ENCODE measurements at places on chromosomes 5 and 9.

DNA sequence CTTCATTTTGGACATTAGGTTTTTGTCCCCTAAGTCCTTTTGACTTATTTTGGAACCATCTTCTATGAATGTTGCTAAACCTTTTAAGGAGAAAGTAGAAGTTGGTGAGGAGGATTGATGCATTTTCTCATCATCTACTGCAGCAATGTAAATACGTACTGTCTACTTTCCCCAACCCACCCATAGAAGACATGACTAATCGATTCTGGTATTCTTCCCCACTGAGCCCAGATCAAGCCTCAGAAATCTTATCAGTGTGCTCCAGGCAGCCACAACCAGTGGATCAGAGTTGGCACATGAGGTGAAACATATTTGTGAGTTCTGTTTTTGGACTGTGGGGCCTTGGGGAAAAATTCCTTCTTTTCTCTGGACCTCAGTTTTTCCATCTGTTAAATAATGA, 57.7 kb downstream of the FGF18 start:
- no peak for DNase-seq

- no peak for DNase-seq
Observed at GRCh38 chr5:10248378-10249260, 1.1 kb downstream of the ATPSCKMT start.

- no peak for DNase-seq
Observed at GRCh38 chr9:1668441-1668840, 346.7 kb upstream of the SMARCA2 start.

DNA sequence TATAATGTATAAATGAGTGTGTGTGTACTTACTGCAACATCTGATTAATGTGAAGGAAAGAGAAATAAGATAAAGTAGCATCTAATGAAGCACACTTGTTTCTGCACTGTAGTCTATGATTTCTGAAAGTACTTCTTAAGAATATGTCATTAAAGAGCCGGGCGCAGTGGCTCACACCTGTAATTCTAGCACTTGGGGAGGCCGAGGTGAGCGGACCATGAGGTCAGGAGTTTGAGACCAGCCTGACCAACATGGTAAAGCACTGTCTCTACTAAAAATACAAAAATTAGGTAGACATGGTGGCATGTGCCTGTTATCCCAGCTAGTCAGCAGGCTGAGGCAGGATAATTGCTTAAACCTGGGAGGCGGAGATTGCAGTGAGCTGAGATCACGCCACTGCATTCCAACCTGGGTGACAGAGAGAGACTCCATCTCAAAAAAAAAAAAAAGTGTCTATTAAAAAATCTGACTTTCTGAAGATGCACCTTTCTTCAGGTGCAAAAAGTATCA, 556.9 kb downstream of the PTPRD start:
- DNase-seq: no peak

GRCh38 chr9:112782218-112782617, 31.7 kb downstream of the SNX30 start:
- DNase-seq: no peak

GRCh38 chr5:79512471-79513307, 1.2 kb downstream of the HOMER1 start:
- DNase-seq: no peak

DNA sequence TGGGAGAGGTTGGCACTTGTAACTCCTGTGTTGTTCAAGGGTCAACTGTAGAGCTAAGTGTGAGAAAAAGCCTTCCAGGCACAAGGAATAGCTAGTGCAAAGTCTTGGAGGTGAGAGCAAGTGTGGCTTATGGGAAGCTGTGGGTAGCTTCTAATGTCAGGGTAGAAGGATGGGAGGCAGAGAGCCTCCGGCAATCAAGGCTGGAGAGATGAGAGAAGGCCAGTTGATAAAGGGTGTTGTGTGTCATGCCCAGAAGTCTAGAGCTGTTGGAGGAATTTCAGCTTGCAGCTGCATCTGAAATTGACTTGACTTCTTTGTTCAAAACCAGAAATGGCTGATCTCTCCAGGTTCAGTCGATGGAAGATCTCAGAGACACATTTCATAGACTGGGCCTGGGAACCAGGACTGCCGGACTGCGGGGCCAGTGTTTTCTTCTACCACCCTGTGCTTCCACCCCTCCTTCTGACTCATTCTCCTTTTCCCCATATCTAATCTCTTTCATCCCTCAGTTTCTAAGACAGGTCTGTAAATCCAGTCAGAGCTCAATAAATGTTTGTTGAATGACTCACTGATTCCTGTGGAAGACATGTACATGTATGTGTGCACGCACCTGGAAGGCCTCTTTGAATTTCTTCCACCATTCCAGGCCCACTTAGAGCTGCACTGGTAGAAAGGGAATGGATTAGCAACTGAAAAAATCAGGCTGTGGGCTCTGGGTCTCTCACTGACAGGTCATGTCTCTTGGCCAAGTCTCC, 67.8 kb upstream of the KLF4 start:
- DNase-seq: no peak

DNA sequence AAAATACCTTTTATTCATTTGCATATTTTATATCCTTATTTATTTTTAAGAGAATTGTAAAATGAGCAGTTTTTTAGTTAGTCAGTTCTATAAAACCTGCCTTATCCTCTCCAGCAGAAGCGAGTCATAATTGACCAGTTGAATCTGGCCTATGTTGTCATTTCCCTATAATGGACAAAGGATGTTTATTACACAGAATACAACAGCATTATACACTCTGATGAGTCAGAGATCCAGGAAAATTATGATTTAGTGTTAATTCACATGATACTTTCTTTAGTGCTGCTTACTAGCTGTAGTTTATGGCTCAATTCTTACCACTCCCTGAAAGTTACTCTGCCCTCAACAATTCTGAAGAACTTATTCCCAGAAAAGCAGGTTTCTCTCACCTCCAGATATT, 26.8 kb upstream of the LURAP1L start:
- no peak for DNase-seq

DNA sequence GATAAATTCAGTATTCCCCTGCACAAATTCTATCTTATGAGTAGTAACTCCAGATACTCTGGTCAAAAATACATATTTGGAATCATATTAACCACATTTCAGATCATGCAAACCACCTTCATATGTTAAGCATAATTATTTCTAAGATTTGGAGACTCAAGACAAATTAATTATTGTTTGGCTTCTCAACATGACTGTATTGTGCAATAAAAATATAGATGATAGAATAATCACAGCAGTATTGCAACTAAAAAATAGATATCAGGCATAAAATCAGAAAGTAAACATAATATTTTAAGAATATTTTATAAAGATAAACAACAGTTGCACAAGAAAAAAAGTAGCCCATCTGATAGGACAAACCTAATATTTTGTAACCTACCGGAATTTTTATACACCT, 1767.6 kb upstream of the NUDT12 start:
- no peak for DNase-seq

GRCh38 chr5:149800633-149801032, 70.5 kb downstream of the PPARGC1B start:
- no peak for DNase-seq

DNA sequence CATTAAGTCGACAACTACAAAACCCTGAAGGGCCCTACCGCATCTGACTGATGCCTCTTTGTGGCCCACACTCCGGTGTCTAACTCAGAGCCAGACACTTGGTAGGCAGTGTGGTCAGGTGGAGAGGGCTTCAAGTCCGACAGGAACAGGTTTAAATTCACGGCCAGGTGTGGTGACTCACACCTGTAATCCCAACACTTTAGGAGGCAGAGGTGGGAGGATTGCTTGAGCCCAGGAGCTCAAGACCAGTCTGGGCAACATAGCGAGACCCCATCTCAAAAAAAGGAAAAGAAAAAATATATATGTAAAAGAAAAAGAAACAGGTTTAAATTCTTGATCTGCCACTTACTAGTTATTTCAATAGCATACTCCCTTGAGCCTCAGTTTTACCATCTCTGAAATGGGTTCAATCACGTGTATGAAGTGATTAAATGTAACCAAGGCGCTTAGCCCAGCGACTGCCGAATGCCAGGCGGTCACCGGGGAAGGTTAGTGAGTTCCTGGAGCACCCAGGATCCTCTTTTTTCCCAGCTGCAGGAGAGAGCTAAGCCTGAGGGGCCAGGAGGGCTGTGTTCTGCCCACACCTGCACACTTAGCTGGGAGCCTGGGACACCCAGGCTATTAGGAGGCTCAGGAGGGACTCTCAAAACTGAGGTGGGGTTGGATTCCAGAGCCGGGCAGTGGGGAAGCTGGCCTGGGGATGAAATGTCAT, 943 bp downstream of the CLTB start:
- DNase-seq: peak; percentile 49

GRCh38 chr5:148880696-148881095, 54.3 kb downstream of the ADRB2 start:
- no peak for DNase-seq

DNA sequence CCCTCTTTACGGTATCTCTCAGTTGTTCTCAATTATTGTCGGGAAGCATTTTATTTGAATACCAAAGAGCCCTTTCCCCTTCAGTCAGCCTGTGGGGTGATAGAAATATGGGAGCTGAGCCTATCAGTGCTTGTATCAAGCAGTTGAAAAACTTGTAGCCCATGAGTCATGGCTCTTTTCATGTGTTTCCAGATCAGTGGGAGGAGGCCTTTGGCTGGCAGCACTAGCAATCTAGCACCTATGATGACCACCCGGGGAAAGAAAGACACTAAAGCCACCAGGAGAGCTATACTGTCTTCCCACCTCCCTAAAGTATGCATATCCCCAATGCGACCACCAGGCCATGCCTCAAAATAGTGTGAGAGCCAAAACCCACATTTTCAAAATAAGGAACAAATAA, 696.9 kb upstream of the C9orf72 start:
- no peak for DNase-seq

GRCh38 chr5:109692852-109693251, 3.1 kb downstream of the MAN2A1 start:
- no peak for DNase-seq

DNA sequence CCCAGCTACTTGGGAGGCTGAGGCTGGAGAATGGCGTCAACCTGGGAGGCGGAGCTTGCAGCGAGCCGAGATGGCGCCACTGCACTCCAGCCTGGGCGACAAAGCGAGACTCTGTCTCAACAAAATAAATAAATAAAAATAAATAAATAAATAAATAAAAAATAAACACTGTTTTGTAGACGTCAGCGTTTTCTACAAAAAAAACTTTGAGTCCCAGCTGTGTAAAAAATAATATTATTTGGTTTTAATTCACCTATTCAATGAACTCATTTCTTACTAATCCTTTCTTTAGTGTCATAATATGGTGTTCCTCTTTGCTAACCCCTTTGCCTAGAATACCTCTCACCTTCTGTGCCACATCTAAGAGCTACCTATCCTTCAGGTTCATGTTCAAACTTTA, 30.2 kb upstream of the MSANTD3 start:
- no peak for DNase-seq

DNA sequence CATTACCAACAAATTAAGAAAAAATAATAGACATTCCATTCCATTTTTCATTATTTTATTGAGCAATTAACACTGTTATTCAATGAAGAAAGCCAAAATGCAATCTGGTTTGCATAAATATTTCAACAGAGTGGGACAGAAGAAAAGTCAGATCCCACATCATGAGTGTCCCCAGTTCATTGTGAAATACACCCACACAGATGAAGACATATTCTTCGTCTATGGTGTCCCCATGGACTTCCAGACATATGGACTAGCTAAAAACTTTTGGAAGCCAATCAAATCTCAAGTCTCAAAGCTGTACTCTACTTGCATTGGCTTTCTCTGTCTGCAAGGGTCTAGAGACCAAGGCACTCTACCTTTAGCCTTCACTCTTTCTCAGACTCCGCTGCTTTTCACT, 194.3 kb downstream of the SEMA5A start:
- DNase-seq: no peak

- DNase-seq: no peak
Observed at GRCh38 chr5:115785381-115786065, 30.9 kb downstream of the CDO1 start.

DNA sequence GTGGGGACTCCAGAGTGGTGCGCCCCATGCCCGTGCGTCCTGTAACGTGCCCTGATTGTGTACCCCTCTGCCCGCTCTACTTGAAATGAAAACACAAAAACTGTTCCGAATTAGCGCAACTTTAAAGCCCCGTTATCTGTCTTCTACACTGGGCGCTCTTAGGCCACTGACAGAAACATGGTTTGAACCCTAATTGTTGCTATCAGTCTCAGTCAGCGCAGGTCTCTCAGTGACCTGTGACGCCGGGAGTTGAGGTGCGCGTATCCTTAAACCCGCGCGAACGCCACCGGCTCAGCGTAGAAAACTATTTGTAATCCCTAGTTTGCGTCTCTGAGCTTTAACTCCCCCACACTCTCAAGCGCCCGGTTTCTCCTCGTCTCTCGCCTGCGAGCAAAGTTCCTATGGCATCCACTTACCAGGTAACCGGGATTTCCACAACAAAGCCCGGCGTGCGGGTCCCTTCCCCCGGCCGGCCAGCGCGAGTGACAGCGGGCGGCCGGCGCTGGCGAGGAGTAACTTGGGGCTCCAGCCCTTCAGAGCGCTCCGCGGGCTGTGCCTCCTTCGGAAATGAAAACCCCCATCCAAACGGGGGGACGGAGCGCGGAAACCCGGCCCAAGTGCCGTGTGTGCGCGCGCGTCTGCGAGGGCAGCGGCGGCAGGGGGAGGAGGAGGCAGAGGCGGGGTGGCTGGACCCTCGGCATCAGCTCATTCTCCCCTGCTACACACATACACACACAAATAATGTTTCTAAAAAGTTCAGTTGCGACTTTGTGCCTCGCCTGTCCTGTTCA, 668 bp downstream of the GLIS3 start:
- DNase-seq: peak; percentile 51

DNA sequence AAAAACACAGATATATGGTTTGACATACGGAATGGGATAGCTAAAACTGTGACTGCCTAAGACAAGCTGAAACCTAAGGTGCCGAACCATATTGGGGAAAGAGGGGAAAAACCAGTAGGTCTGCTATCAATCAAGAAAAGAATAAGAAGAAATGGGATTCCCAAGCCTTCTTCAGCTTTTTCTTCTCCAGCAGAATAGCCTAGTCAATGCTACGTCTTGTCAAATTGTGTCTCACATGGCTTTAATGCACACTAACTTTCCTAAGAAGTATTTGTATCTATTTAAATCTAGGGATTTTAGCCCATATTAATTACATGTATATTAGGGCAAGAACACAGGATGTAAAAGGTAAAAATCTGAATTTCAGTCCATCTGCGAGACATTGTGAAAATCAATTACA, 797 bp upstream of the FBXO38 start:
- no peak for DNase-seq

DNA sequence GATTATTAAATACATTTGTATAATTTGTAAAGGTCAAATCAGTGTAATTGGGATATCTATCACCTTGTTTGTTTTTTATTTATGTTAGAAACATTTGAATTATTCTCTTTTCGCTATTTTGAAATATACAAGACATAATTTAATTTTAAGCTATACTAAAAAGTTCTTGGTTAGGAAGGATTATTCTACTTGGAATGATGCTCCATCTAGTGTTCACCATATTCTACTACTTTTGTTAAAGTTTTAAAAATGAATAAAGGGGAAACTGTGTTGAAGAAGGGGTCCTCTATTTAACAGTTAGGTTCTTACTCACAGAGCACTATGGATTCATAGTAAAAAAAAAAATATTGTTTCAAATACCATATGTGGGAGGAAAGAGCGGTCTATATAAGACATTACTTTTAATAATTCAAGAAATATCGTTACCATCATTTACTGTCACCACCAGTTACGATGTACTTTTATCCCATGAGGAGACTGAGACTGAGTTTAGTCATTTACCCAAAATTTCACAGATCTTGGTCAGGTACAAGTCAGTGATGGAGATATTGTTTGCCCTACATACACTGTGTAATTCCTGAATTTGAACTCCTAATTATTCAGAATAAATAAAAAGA, 6.3 kb upstream of the STOM start:
- DNase-seq: no peak

GRCh38 chr5:31733371-31733770, 94.4 kb downstream of the PDZD2 start:
- DNase-seq: no peak

- no peak for DNase-seq
Observed at GRCh38 chr9:121774715-121775613, 123.5 kb downstream of the DAB2IP start.
